ENCODE measurements at places on chromosomes 1 and 21. TPM values are rescaled to one million over a fixed set of nuclear protein-coding genes. Genes with fewer than 3 reads are reported as not detected.

- DNase-seq = peak; percentile 39
These were observed 5.1 kb upstream of the VWA1 start for GRCh38 chr1:1430114-1430982.

GRCh38 chr21:36610201-36610600 lies 88.7 kb upstream of the SIM2 start:
- no peak for DNase-seq

DNA sequence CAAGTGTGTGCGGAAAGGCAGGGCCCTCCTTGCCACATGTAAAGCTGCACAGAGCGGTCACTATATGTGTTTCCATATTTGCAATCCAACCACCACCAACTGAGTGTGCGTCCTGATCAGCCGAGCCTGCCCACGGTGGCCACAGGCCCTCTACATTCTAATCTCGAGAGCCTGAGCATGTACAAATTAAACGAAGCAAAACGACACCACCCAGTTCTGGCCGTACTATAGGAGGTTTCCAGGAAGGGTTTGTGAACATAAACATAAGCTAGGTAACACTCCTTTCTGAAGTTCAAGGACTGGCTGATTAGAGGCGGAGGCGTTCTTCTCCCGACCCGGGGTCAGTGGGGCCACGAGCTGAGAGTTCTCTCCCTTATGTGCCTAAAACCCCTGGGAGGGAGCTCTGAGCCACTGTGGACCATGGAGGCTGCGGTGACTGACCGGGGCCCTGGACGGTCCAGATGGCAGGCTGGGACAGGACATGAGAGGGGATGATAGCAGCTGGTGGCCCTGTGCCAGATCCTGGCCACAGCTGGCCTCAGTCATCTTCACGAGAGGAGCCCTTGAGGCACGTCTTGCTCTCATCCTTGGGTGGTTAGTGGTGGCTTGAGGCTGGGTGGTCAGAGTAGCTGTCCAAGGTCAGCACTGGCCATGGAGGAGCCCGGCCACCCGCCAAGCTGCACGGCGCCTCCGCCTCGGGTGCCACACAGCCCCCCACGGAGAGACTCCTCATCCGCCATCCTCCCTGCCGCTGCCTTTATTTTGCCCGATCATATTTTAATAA lies 39.1 kb upstream of the TRAPPC10 start:
- DNase-seq = no peak

- no peak for DNase-seq
These were observed 119.4 kb downstream of the SIPA1L2 start for GRCh38 chr1:232510367-232511110.

GRCh38 chr1:209755926-209756614 lies at the start of gene TRAF3IP3:
TRAF3IP3 (plus strand) TSS chr1:209756053; CDS start chr1:209760040, 3,987 bp downstream.
- no peak for DNase-seq

DNA sequence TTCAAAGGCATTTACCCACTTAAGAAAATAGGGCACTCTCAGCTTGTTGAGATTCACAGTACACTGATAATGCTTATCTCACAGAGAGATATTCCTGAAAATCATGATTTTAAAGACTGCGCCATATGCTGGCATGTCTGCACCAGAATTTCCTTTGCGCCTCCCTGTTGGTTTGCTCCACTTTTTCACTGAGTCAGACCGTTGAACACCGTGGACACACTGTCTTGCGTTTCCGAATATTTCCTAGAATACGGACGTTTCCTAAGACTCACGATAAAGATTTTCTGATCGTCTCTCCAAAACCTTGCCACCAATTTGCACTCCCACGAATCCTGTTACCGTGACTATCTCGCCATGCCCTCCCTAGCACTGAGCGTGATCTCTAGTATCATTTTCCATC lies 497 bp upstream of the C1orf115 start:
- DNase-seq = no peak

DNA sequence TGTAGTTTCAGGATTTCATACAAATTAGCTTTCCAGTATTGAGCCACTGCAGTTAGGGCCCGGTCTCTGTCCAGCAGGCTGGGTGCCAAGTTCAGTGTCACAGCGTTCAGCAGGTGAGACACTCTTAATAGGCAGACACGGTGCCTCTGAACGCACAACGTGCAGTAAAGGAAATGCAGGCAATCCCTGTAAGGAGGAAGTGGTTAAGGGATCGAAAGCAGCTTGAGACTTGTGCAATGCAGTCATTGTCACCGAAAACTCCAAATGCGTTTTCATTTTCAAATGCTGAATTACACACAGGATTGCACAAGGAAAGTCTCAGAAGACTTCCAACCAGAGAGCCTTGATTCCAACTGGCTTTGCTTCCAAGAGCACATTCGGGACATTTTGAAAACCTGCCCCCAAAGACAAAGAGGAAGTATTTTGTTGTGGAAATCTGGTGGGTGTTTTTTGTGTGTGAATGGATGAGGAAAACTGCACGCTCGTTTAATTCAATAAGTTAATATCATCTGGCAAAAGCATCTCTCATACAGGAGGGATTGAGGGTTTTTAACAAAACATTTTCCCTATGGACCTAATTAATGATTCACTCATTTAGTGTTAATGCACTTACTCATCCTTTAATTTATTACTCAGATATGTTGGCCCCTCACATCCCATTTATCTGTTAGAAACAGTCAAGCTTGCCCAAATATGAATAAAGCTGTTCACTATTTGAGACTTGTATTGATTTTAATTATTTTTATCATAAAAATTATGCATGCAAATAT lies 61.6 kb downstream of the PTGS2 start:
- no peak for DNase-seq

Gene IL19
- total RNA-seq = not detected

DNA sequence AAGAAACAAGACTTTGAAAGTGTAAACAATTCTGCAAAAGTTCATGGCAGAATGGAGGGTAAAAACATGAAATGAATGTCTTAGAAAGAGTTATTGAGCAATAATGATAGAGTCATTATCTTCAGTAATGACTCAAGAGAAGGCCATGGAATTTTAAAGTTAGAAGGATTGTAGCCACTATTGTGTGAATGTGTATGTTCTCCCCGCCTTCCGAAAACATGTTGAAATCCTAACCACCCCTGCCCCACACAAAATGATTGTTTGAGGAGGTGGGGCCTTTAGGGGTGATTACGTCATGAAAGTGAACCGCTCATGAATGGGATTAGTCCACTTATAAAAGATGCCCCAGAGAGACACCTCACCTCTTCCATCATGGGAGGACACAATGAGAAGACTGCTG lies 93.8 kb upstream of the CCDC190 start:
- no peak for DNase-seq

Gene GPATCH4
- total RNA-seq = 17.6 TPM

Gene SRM
- total RNA-seq = 55.3 TPM

DNA sequence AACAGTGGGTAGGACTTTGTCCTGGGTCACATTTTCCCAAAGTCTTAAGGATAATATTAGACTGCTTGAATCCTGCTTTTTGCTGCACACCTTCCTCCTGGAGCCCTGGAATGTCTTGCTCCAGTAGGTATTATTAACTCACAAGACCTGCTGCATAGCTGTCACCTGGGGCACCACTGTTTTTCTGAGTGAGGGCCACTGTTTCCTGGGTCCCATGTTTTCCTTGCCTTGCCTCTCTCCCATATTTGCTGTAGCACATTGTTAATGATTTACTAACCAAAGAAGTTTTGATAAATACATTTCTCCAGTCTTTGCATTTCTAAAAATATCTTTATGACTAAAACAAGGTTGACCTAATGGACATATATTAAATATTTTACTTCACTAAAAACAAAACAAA lies 22.5 kb upstream of the FCAMR start:
- no peak for DNase-seq

DNA sequence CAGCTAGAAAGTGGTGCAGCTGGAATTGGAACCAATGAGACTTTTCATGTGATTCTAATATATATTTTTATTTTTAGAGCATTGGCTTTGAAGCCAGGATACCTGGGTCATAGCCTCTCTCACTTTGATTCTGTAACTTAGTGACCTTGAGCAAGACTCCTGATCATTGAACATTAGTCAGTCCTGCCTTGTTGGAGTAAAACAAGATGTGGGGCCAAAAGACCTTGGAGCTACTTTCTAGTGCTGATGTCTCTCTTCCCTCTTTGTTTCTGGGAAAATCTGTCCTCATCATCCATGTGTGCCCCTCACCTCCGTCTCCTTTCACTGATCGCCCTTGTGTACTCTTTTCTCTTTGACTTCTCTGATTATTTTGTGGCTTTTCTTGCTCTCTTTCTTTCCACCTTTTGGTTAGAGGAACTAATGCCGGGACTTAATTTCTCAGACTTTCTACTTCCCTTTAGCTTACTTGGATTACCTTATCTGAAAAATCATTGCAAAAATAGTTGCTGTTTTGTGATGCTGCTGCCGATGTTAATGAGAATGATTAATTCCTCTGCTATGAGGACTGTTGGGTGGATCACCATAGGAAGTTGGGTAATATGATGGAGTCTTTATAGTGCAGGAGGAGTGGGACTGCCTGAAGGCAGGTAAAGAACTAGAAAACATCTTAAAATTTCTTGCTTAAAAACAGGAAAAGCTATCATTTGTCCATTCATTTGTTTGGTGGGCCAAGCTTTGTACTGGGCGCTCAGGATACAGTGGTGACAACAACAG lies 72.0 kb downstream of the NOS1AP start:
- peak; percentile 96 for DNase-seq

DNA sequence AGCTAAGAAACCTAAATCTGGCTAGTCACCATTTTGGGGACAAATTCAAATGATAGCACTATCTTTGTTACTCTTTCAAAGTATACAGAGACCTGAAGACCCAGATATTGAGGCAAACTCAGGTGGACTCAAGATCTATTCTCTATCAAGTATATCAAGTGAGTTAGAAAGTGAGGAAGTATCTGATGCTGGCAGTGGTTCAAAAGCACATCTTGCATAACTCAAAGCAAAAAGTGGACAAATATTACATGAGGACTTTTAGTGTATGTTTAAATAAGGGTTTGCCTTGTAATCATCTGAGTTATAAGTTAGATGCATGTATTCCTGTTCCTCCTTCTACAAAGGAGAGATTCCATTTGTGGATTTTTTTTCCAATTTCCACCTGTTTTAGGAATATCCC lies 338.4 kb downstream of the DISC1 start:
- DNase-seq = no peak

DNA sequence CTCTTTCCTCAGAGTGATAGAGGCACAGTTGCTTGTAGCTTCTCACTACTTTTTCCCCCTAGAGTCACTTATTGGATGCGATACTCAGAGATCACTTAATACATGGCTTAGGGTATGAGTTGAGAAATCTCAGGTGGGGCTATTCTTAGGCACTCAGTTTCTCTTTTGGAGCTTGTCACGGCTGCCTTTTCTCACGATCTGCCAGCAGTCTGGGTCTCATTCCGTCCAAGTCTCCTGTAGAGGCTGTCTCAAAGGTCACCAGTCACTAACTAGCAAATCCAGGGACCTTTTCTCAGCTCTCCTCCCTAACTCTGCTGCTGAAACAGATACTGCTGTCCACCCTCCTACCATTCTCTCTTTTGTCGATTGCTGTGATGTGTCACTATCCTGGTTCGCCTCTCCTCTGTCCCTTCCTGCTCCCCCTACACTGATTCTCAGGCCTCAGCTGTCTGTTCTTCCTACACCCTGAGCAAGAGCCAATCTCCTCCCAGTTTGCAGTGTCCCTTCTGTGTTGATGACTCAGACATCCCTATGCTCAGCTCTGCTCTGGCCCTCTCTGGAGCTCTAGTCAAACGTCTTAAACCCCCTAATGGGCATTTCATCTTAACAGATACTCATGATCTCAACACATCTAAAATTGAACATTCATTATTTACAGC lies 12.4 kb downstream of the ATP1A2 start:
- no peak for DNase-seq

- DNase-seq = peak; percentile 21
These were observed at the start of gene PTGFR for GRCh38 chr1:78490861-78491450. PTGFR (plus strand) TSS chr1:78490974; CDS start chr1:78492744, 1,770 bp downstream.

Gene MRPL9
- 132 TPM for total RNA-seq

Gene C8A
- not detected for total RNA-seq

Gene RALGPS2
- 62.4 TPM for total RNA-seq

DNA sequence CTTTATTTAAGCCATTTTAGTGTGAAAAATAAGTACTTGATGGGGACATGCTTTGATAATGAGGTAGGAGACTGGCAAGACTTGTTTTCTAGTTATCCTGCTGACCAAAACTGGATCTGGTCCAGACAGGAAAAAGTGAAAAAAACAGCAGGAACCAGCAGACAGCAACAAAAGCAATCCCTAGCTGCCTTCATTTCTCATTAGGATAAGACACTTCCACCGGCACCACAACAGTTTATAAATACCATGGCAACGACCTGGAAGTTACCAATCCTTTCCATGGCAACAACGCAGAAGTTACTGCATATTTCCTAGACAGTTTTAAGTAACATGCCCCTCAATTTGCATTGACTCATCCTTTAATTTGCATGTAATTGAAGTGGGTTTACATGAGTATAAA lies 993.8 kb upstream of the NCAM2 start:
- no peak for DNase-seq

Data from PC-9 (cell line).